ENCODE measurements at places on chromosomes 7 and 10.
A peak's percentile ranks its signal among the peaks of the same experiment; 100 is the strongest.

DNA sequence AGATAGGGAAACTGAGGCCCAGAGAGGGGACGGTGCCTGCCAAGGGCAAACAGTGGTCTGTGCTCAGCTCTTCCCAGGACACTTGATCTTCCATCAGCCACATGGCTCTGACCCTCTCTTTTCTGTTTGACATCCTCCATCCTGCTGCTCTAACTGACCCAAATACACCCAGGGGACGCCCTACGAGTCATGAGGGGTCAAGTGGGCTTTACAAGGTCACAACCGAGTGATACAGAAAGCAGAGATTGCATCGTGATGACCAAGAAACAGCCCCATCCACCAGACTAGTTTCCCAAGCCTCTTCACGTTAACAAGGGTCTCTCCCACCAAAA is 131.2 kb upstream of the UNC5B start:
- DNase-seq = no peak

DNA sequence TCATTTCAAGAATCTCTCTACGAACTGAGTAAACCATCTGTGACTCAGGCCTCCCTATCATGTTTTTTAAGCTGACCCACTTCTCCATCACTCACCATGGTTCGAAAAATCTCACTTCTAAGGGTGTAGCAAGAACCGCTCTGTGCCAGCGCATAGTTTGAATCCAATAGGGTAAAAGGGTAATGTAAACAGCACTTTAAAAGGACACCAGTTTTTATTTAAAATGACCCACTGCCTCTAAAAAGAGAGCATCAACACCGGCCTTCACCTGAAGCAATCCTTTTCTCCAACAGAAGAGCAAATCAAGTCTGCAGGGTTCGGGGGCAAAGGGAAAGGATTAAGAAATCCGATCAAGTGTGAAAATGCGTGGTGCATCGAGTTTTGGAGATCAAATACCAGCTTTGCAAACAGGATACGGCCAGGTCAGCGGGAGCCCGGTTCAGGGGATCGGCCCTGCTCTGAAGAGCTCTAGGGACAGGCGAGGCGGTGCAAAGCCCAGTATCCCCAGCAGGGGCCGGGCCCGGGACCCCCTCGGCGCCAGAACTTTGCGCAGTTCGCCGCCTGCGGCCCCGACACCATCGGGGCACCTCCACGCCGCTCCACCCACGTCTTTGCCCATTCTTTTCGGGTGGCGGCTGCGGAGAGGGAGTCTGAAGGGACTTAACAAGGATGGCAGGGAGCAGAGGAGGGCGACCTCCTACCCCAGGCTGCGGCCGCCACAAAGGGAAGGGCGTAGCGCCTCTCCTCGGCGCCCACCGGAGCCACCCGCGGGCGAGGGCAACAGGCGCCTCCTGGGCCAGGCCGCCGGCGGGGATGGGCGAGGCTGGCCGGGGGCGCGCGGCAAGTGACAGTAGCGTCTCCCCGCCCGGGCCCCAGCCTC is 842 bp downstream of the NMT2 start:
- DNase-seq = peak; percentile 41

DNA sequence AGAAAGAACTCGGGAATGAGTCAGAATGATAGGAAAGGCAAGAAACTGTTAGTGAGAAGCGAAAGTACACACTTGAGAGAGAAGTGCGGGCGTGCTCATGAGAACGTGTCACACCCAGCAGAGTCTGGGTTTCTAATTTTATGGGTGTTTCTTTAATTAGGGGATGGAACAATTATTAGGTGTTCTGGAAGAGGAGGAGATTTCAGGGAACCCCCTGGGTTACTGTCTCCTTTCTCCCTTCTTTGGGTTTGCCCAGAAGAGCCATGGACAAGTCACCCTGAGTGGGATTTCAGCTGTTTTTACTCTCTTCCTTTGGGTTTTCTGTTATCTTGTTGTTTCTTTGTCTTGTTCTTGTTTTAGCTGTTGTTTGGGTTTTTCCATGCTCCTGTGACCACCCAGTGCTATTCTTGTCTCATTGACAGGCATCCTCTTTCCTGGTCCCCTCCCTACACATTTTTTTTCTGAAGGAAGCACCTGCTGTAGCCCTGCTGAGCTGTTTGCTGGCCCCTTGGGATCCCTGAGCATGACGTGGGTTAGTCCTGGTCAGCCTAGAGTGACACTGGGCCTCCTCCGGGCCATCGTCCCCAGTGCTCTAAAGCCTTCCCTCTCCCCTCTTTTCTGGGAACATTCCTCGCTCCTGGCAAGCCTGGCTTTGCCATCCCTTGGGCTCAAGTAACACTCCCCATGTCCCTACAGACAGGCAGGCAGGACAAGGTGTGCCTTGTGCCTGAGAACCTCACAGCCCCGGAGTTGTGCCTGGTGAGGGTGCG is 3.5 kb downstream of the SH2D4B start:
- DNase-seq = no peak

DNA sequence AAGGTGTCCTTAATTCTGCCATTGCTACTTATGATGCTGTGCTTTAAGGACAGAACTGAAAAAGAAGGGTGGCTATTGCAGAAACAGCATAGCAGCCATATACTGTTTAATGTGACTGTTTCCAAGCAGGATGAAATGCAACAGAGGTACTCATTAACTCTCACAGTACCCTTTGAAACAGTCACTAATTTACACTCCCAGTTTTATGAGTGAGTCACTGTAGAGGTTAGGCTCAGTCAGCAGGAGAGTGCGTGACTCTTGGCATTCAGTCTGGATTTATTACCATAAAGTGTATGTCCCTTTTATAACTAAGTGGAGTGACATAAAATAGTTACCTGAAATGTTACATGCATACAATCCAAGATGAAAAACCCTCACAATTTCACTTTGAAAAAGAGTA is 27.7 kb downstream of the ALDH18A1 start:
- DNase-seq = no peak

GRCh38 chr7:134210227-134210626 is 83.1 kb downstream of the LRGUK start:
- no peak for DNase-seq

- no peak for DNase-seq
Observed at GRCh38 chr7:90111-91063, 102.0 kb upstream of the FAM20C start.

- no peak for DNase-seq
Observed at GRCh38 chr7:140609646-140610045, 31.0 kb downstream of the DENND2A start.

- no peak for DNase-seq
Observed at GRCh38 chr7:74535951-74536356, 82.2 kb downstream of the GTF2IRD1 start.

DNA sequence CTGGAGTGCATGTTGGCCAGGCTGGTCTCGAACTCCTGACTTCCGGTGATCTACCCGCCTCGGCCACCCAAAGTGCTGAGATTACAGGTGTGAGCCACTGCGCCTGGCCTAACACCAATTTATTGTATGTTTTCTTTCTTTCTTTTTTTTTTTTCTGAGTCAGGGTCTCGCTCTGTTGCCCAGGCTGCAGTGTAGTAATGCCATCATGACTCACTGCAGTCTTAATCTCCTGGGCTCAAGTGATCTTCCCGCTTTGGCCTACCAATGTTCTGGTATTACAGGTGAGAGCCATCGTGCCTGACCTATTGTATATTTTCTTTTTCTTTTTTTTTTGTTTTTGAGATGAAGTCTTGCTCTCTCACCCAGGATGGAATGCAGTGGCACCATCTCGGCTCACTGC is 33.8 kb upstream of the UBE2H start:
- DNase-seq = no peak

GRCh38 chr7:12567015-12567414 is 3.5 kb upstream of the SCIN start:
- DNase-seq = no peak

GRCh38 chr10:7667262-7668141 is 736 bp upstream of the ITIH5 start:
- no peak for DNase-seq

DNA sequence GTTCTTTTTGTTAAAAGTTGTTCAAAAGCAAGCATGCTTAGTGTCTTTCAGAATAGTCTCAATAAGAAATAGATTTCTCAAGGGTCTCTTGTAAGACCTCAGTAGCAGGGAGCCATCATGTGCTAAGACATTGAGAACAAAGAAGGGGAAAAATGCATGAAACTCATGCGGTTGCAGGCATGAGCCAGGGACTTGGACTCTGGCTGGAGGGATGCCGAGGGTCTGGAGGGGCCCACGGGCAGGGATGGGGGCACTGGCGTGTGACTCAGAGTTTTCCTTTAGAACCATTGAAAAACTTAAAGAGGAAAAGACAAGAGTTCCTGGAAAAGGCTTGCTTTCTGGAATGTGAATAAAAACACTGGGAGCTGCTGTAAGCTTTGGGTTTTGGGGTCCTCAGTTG is 253.3 kb downstream of the CCDC3 start:
- no peak for DNase-seq

DNA sequence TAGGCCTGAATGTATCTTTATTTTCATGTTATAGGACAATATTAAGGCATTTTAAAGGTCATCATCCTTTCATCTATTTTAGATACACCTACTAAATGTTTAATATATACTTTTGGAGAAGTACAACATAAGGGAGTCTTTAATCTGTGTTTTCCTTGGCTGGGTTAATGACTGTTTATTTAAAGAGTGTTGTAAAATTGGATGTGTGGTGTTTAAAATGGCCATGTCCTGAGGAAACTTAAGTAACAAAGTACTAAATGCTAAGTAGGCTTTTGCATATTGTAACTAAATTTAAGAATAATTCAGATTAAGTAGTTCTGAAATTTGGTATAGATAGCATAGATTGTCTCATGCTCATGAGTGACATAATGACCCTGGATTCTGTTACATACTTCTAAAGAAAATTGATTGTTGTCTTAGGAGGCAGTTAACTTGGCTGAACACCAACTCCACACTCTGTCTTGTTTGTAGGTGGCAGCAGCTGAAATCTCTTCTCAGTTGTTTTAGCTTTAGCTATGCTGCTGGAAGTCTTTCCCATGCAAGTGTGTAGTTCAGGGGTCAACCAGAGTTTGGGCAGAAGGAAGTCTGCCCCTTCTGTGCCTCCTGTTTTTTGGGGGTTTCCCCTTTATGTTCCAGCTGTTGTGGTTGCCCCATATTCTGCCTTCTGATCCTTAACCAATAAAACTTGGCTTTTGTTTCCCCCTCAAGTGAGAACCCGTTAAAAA is 29.2 kb downstream of the DLD start:
- no peak for DNase-seq

DNA sequence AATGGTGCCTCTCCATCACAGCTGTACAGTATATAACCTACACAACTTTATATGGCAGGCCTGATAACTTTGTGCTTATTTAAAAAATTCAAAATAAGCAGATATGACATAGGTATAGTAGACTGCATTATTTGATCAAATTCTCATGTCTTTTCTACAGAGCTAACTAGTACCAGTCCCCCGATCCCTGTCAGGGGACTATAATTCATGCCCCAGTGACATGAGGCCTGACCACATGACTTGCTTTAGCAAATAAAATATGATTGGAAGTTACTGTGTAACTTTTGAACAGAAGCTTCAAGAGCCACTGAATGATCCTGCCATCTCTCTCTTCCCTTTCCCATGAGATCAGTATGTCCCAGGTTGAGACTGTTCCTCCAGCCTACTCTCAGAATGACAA is 49.2 kb upstream of the WNT2 start:
- DNase-seq = no peak

GRCh38 chr10:44851881-44852280 is 59.3 kb upstream of the TMEM72 start:
- no peak for DNase-seq

DNA sequence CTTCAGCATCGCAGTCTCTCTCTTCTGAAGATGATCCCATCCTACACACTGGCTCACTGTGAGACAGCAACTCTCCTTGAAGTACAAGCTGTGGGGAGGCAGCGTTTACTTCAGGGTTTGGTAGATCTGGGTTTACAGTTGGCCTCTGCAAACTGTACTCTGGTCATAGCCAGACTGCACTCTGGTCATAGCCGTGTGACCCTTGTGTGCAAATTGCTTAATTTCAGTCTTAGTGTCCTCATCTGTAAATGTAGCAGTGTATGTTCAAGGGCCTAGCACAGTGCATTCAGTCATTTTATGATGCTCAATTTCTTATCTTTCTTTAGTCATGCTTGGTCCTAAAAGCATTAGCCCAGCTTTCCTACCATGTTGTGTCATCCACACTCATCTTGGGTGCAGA is 188.2 kb downstream of the LRMDA start:
- no peak for DNase-seq

DNA sequence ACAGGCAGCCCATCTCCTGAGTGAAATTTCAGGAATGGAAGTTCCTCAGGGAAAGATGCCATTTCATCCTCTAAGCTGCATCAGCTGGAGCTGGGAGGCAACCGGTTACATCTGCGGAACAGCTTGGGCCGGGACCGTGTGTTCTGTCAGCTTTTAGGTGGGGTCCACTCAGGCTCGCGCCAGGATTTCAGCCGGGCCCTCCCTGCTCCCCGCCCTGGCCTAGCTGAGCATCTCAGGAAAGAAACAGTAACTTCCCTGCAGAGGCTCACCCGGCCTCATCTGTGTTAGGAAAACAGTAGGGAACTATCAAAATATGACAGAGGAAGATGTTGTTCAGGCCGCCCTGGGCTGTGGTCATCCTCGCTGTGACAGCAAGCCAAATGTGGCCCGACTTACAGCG is 110.4 kb downstream of the TRIL start:
- no peak for DNase-seq

- DNase-seq = no peak
Observed at GRCh38 chr7:88396948-88397322, 90.2 kb upstream of the STEAP4 start.

DNA sequence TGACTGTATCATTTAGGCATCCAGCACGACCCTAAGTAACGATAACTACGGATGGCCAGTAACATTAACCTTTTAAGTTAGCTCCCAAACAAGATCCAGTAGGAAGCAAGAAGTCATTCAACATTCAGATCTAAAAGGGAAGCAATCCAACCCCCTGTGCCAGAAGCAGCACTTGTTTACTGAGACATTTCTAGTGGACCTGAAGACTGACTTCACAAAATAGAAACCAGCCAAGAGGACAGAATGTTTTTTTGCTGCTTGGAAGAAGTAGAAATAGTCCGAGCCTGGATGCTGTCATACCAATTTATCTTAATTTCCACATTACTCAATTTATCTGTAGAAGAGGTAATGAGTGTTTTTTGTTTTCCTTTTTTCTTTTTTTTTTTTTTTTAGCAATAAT is 88.0 kb upstream of the CTTNBP2 start:
- no peak for DNase-seq

- peak; percentile 83 for DNase-seq
Observed at GRCh38 chr10:22325272-22326144, 4.6 kb downstream of the BMI1 start.

- no peak for DNase-seq
Observed at GRCh38 chr10:67667035-67667425, 29.0 kb downstream of the CTNNA3 start.

GRCh38 chr10:6211671-6212635 is 9.2 kb downstream of the PFKFB3 start:
- no peak for DNase-seq

- no peak for DNase-seq
Observed at GRCh38 chr7:142355328-142355727, 97.5 kb upstream of the PRSS58 start.

GRCh38 chr10:19979628-19980027 is 163.4 kb downstream of the PLXDC2 start:
- no peak for DNase-seq

DNA sequence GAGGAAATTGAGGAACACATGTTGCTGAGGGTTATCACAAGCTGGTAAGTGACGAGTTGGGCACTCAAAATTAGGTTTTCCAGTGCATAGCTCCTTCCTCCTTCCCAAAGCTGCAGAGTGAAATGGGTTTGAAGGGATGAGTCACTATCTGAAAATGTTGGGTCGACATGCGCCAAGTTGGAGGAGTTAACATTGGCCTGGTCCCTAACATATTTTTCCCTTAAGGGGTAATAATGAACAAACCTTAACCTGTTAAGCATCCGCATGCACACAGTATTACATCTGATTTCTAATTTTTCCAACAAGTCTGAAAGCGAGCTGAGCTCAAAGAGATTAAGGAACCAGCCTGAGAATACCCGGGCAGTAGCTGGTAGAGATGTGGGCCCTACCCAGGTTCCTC is 20.7 kb upstream of the TECTB start:
- no peak for DNase-seq
